GM12892 (cell line): ENCODE measurements at places on chromosomes 1 and 21.

DNA sequence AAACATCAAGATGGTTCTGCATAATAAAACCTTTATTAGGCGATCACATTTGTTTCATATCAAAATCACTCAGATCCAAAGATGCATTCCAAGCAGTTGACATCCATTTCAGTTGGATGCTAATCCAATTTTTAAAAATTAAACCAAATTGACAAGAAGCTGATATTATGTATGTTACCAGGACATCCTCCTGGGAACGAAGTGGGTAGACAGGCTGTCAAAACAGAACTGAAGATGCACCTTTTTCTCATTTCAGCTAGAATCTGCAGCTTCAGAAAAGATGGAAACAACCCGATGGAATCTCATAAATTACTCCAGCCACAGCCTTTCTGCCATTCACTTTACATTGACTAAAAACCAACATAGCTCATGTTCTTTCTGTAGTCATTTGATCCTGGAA lies 268.4 kb downstream of the PLPP3 start:
- DNase-seq = no peak

DNA sequence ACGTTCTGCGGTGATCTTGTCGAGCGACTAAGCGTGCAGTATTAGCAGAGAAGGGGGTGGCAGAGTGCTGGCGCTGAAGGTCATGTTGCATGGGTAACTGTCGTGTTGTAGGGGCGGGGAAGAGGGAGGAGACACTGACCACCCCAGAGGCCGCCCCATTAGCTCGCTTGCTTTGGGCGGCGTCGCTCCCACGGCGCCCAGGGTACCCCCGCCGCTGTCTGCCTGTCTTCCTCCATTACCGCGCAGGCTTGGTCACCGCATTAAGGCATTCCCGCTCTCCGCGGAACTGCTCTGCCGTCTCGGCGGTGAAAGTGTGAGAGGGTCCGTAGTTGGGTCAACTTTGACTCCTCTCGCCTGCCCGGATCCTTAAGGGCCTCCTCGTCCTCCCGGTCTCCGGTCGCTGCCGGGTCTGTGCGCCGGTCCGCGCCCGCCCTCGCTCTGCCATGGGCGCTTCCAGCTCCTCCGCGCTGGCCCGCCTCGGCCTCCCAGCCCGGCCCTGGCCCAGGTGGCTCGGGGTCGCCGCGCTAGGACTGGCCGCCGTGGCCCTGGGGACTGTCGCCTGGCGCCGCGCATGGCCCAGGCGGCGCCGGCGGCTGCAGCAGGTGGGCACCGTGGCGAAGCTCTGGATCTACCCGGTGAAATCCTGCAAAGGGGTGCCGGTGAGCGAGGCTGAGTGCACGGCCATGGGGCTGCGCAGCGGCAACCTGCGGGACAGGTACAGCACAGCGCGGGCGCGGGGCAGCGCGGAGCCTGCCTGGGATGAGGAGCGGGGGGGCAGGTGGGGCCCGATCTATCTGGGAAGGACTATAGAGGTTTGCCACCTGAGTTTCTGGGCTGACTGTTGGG lies at the start of gene MTARC2:
Gene MTARC2, plus strand, starts transcription at position 234 of the 846 bp plus-strand sequence. Its CDS starts 210 bp downstream, at position 444.
- peak; percentile 46 for DNase-seq

DNA sequence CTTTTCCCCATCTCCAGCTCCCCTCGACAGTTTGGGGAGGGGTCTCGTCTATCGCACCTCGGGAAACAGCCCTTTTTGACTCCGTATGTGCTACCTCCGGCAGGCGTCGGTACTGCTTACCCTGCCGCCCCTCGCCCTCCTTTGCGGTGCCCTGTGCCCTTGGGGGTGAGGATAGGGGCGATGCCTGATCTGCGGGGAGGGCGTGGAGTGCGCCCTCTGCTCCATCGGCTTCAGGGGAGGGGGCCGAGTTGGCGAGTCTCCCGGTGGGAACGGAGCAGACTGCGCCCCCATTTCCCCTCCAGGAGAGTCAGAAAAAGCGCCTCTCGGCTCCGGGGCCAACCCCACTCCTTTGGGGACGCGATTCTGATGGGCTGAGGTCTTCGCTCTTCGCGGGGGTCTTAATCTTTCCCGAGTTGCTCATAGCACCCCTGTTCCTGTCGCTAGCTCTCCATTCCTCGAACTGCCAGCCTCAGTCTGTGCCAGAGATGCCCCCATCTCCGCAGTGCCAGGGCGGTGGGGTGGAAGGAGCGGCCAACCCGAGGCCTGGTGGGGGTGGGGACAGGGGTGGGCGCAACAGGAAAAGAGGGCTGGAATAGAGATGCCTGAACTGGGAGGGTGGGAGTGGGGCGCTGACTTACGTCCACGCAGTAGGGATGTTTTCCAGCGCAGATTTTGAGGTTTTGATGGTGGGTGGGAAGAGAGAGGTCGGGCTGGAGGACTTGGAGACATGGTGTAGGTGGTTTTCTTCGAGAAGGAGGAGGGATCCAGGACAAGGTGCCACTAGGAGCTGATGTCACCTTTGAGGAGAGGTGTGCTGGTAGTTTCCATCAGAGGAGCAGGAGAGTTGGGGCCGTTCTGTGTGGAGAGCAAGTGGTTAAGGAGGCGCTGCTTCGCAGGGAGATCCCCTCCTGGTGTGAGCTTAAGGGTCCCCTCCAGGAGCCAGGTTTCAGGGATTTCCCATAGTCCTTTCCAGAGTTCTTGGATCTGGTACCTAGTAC lies 674 bp downstream of the PPFIA4 start:
- DNase-seq = no peak

GRCh38 chr1:204115116-204115515 lies 36.7 kb downstream of the ETNK2 start:
- DNase-seq = no peak
